Endothelial cell (in vitro differentiated cells): ENCODE measurements at places on chromosomes 7 and 10.
A peak's percentile ranks its signal among the peaks of the same experiment; 100 is the strongest.

DNA sequence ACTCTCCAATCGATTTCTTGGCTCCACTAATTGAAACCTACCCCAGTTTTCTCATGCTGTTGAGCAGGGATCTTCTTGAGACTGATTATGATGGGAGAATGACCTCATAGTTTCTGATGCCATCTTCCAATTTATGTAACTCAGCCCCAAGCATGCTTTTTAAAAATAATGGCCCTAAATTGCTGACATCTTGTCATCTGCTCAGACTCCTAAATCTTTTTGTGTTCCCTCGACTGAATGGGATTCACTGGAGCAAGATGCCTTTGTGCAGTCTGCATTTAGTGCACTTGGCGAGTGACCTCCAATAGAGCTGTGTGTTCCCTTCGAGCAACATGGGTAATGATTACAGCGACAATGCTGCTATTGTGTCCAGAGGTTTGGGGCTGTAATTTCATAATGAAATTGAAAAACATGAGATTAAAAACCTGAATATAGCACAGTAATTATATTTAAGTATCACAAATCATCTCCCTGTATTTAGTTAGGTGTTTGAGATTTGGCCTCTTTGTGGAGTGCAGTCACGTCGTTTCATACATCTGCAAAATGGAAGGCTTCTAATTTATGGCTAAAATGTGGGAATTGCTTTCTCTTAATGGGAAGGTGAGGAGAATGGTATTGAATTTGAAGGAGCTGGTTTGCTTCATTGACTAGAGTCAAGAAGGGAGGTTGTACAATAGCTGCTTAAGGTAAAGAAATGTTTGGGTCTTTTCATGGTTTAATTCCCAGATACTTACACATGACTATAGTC lies 192.9 kb downstream of the AUTS2 start:
- no peak for DNase-seq

DNA sequence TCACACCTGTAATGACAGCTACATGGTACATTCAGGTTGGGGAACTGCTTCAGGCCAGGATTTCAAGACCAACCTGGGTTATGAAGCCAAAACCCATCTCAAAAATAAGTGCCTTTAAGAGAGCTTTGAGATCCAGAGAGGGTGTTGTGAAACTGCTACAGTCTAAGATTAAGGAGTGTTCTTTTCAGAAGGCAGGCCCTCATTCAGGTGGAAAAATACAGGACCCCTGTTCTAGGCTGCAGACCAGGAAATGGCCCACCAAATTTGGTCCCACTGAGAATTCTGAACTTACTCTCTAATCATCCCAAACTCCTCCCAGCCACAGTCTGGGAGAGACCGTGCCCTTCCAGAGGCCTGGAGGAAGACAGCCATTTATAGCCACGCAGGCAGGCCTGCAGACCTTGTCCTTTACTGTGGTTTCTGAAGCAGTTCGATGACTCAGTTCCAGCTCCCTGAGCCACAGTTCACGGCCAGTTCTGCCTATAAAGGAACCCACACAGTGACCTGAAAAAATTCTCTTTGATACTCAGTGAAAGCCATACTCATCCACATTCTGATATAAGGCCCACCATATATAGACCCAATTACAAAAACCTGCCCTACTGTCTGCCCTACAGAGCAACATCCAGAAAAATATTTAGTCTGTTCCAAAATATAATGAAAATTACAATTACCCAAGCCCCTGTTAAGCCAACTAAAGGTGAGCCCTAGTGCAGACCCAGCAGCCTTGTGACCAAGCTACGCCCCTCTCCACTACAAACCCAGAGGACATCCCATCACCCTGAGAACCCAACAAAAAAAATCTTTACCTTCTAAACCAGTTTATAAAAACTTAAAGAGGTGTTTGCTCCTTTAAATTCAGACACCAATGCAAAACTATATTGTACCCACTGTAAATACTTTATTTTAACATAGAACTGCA lies 21.2 kb downstream of the ZNF680 start:
- no peak for DNase-seq

DNA sequence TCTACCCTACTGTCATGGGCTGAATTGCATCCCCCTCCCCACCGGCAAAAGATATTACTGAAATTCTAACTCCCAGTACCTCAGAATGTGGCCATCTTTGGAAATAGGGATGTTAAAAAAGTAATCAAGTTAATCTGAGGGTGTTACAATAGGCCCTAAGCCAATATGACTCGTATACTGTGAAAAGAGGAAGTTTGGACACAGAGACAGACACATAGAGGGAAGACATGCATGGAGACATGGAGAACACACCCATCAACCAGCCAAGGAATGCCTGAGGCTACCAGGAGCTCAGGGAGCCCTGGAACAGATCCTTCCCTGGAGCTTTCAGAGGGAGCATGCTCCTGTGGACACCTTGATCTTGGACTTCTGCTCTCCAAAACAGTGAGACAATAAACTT lies 138.2 kb upstream of the ADO start:
- DNase-seq, result no peak

- DNase-seq, result no peak
Measured at GRCh38 chr7:149240637-149241036, 1.2 kb downstream of the ZNF212 start.

- DNase-seq, result no peak
Measured at GRCh38 chr10:78371136-78371535, 337.5 kb downstream of the RPS24 start.

- no peak for DNase-seq
Measured at GRCh38 chr7:156576216-156577058, 64.1 kb upstream of the RNF32 start.

- DNase-seq, result no peak
Measured at GRCh38 chr7:28346256-28346655, 66.1 kb upstream of the CREB5 start.

GRCh38 chr7:77538281-77539212 lies 1.5 kb downstream of the PTPN12 start:
- DNase-seq, result peak; percentile 76

DNA sequence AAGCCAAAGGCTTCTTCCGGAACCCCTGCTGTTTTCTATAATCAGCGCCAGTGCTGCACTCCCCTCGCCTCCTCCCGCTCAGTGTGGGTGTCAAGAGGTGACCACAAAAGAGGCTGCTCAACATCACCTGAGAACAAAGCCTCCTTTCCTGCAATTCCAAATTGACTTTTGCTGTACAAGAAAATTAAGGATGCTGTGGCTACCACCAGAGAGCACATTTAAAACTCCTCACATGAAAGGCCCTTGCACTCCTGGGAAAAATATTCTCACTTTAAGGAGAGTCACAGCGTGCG lies 96.4 kb downstream of the HIPK2 start:
- DNase-seq, result no peak

DNA sequence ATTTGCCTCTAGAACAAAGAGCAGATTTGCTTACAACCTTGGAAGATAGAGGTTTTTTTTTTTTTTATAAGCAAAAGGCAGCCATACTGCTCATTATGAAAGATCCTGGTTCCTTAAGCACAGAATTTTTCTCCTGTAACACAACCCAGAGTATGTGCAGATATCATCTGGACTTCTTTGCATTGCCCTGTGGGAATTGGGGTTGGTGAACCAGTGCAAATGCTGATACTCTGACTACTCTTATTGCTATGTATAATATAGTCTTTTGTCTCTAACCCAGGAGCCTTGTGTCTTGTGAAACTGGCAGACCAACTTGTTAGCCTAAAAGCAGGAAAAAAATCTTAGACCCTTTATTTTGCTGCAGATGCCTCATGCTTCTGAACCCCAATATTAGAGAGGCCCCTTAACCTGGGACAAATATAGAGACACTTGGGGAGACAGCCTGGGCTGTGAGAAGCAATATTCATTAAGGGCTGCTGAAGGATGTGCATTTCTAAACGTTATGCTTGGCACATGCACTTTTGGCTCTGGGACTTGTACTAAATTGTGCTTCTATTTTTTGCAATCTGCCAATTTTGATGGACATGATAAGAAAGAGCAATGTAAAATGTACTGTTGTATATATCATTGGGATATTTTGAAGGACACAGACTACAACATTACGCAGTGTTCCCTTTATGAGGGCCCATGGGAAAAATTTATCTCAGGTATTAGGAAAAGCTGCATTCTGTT lies 78.9 kb downstream of the ANLN start:
- DNase-seq, result no peak

DNA sequence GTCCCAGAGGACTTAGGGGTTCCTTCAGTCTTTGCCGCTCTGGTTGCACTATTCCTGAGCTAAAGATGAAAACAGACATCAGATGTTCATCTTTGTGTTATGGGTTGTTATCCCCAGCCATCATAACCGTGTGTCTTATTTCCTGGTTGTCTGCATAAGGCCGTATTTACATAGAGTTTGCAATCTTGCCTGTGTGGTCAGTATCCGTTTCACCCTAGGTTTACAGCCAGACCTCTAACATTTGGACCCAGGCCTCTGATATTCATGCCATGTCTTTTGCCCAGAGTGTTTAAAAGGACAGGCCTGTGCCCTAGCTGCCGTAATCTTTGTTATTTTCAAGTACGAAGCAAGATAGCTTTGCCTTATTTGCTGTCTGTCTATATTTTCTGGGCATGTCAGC lies 26.6 kb downstream of the LRRC4 start:
- no peak for DNase-seq

DNA sequence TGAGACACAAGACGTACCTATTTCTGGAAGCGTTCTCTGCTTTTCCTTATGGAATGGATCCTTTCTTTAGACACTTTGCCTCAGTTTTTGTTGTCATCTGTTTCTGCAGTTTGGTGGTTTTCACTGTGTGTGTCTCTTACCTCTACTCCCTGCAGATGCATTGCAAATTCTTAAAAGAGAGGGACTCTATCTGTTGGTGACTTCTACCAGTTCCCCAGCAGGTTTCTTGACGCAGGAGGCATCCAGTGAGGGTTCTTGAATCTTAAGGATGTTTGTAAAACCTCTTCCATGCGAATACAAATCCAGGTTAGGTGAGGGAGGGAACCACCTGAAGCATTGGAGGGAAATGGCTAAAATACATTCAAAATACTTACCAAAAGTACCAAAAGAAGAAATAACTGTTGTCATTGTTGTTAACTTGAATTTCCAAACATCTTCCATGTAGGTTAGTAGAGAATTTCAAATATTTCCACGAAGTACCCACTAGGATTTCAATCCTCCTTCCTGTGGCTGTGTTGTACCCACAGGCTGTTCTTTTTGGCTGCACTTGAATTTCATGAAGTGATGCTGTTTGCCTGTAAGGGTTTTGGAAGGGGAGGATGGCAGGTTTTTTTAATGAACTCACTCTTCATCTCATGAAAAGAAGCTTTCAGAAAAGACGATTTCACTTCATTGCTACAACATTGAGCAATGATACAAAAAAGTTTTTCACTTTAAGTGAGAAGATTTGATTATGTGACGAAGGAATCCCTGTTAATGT lies 32.2 kb downstream of the PLXDC2 start:
- DNase-seq, result no peak

DNA sequence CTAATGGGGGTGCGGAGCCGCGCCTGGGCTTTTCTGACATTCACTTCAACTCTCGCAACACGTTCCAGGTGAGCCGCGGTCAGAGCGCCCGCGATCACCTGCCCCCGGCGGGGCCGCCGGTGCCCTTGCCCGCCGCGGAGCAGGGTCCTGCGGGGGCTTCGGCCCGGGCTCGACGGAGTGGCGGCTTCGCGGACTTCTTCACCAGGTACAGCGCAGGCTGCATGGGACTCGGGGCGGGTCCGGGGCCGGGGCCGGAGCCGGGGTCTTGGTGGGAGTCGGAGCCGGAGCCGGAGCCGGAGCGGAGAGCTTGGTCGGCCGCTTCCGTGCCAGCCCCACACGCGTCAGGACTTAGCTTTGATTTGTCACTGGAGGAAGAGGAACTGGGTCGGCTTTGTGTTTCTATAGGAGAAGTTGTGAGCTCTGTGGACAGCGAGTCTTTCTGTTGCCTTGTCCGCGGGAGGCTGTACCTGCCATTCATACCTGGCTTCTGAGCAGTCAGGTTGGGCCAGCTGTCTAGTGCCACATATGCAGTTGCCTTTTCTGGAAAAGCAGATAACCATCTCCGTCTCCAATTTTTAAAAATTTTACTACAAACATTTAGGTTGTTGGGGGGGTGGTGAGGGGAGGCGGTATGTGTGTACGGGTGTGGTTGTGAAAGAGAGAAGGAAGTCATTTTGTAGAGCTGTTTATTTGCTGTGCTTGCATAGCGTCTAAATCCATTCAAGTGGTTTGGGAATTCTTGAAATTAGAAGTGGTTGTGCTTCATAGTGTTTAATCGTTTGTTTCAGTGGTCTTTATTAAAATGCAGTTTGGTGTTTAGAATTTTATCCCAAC lies 1.3 kb downstream of the TBC1D12 start:
- DNase-seq, result peak; percentile 69

DNA sequence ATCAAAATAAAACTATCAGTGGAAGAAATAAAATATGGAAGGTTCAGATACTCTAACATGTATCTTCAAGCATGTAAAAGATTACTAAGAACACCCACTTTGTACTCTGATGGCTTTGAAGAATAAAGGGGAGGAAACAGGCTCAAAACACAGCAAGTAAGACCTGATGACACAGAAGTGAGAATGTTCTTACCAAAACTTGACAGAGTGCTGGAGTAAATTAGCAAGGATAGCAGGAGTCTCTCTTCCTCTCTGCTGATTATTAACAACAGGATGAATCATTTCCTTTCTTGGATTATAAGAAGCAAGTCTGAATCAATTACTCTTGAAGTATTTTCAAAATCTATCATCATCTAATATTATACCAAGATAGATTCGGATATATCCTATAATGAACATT lies 47.5 kb downstream of the GLI3 start:
- DNase-seq, result no peak

- no peak for DNase-seq
Measured at GRCh38 chr7:17968791-17969715, 28.8 kb upstream of the SNX13 start.

GRCh38 chr7:128827971-128828711 lies 2.1 kb upstream of the FLNC start:
- no peak for DNase-seq

- DNase-seq, result no peak
Measured at GRCh38 chr10:4103603-4104002, 318.6 kb upstream of the KLF6 start.

GRCh38 chr10:14173391-14173705 lies 157.4 kb downstream of the FRMD4A start:
- DNase-seq, result no peak

GRCh38 chr7:150311711-150312110 lies 11.4 kb upstream of the LRRC61 start:
- no peak for DNase-seq

GRCh38 chr10:34567659-34568253 lies 247.3 kb downstream of the PARD3 start:
- no peak for DNase-seq

DNA sequence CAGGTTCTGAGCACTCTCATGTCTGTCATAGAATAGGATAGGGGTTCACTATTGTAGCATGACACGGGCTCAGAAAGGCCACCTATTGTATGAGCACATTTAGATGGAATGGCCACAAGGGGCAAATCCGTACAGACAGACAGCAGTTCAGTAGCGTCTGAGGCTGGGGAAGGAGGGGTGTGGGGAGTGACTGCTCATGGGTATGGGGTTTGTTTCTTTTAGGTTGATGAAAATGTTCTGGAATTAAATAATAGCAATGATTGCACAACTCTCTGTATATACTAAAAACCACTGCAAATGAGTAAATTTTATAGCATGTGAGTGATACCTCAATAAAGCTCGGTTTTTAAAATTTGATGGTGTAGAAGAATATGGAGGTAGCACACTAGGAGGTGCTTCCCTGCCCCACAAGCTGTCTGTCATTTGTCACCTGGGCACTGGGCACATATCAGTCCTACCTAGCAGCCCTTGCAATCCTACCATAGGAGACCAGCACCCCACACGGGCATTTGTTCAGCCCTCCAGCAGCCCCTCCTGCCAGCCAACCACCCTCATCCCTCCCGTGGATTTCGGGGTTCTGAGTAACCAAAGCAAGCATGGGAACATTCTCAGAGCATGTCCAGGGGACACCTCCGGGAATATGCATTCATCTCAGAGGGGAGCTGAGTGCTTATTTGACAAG lies 35.2 kb downstream of the KCNMA1 start:
- DNase-seq, result no peak

- no peak for DNase-seq
Measured at GRCh38 chr7:42758124-42758523, 153.7 kb downstream of the C7orf25 start.
